NCI-H2081 treated with DMSO at 0.1 percent for 48 hours (cell line): ENCODE measurements at places on chromosomes 6 and 20.
A peak's percentile ranks its signal among the peaks of the same experiment; 100 is the strongest.

GRCh38 chr20:16714751-16715150, 15.1 kb upstream of the SNRPB2 start:
- no peak for DNase-seq

DNA sequence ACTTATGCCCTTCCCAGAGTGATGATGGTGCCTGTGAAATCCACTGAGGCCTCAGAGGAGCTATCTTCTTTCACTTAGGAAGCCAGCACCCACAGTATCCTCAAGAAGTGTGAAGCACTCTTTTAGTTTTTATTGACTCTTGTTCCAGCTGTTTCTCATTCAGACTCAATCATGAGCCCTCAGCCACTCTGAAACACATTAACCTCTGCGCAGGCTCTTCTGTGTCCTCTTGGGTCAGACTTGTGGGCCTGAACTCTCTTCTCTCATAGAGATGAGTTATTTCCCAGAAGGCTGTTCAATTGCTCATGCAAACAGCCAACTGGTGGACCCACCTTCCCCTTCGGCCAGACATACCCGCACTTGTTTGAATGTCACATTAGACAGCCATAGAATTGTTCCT, 27.8 kb upstream of the PREP start:
- DNase-seq, result no peak

GRCh38 chr20:6829510-6830116, 62.1 kb downstream of the BMP2 start:
- DNase-seq, result no peak

DNA sequence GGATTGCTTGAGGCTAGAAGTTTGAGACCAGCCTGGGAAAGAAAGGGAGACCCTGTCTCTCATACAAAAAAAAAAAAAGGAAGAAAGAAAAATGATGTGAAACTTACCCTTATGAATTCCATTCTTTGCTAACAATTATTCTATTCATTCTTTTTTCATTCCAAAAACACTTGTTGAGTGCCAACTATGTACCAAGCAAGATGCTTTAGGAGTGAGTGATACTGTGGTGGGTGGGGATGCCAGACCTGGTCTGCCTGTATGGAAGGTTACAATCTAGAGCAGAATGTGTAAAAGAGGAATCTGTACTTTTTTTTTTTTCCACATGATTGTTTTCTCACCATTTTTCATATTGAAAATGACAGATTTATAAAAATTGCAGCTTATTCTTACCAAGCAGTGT, 73.8 kb upstream of the TULP1 start:
- no peak for DNase-seq

GRCh38 chr20:31675828-31676608, 38.3 kb downstream of the COX4I2 start:
- no peak for DNase-seq

GRCh38 chr20:58523971-58524315, 8.7 kb upstream of the APCDD1L start:
- DNase-seq, result no peak

DNA sequence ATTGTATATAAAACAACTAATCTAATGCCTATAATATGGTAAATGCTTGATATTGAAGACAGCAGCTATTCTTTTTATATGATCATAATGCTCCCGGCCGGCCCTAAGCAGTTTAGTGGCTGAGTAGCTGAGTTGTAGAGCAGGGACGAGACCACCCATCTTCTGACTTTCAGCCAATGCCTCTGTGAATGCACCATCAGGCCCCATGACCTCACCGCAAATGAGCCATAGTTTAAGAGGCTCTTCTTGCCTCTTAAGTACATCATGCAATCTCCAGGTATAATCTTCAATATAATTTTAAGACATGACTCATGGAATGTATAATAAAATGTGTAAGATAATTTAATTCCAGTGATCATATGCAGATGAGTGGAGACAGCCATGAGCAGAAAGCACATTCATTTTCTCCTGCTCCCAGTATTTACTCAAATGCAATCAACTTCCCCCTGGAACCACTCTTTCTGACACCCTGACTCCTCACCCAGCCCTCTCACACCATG, 78.9 kb upstream of the SNX9 start:
- DNase-seq, result no peak

GRCh38 chr6:144265390-144265789, 19.7 kb upstream of the UTRN start:
- no peak for DNase-seq

DNA sequence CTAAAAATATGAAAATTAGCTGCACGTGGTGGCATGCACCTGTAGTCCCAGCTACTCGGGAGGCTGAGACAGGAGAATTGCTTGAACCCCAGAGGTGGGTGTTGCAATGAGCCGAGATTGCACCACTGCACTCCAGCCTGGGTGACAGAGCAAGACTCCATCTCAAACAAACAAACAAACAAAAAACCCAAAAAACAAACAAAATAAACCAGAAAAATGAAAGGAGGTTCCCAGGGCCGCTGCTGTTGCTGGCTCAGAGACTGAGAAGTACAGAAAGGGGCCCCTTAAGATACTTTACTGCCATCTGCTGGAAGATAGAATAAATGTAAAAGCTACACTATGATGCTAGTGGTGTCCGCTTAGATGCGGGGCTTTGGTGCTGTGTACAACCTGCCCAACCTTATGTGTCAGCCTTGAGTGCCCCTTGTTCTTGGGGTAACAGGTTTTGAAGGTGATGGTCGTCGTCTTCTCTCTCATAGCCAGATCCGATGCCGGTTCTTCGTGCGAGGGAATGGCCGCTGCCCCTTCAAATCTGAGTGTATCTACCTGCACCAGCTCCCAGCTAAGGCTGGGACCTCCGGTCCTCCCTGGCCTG, 2.8 kb upstream of the FANCE start:
- DNase-seq, result peak; percentile 37

DNA sequence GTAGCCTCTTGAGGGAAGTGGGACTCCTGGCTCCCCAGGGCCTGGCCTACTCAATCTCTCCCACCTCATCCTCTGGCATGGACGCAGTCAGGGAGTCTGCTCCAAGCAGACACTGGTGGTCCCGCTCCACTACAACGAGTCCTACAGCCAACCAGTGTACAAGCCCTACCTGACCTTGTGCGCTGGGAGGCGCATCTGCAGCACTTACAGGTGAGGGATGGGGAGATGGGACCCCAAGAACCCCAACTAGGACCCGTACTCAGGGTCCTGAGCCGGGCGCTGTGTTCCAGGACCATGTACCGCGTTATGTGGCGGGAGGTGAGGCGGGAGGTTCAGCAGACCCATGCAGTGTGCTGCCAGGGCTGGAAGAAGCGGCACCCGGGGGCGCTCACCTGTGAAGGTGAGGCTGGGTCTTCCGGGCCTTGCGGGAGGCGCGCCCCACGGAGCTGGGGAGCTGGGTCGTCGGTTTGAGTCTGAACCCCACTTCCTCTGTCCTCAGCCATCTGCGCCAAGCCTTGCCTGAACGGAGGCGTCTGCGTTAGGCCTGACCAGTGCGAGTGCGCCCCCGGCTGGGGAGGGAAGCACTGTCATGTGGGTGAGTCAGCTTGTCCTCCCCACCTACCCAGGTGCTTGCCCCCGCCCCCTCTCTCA, 2.1 kb downstream of the EGFL8 start:
- no peak for DNase-seq

DNA sequence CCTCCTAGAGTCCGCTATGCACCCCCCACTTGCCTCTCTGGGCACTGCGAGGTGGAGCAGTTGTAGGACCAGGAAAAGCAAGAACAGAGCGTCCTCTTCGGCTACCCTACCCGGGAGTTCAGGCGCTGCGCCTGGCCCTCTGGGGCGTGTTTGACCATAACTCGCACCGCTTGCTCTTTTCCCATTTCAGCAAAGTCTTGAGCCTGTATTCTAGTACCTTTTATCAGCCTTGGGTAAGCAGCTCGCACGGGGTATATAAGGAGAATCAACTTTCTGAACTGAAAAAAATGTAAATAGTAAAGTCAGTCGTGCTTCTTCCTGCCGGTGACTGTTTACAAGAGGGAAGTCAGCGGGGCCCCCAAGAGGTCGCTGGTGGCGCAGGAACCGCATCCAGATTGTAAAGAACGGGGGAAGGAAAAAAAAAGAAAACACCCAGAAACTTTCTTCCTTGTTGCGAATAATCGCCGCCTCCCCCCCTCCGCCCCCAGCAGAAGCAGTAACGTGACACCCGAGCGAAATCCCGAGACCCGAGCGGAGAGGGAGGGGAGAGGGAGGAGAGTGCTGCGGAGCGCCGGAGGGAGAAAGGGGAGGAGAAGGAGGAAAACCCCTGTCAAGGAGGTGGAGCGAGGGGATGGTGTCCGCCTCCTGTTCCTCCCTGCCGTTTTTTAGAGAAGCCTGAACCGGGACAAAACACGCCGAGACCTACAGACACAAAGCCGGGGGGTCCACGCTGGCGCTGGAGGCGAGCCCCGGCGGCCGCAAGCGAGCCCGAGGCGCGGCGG, at the start of gene UST:
UST (plus strand) TSS at position 668 of the 782 bp plus-strand sequence. CDS start 401 bp downstream, outside the sequence.
- DNase-seq, result no peak

DNA sequence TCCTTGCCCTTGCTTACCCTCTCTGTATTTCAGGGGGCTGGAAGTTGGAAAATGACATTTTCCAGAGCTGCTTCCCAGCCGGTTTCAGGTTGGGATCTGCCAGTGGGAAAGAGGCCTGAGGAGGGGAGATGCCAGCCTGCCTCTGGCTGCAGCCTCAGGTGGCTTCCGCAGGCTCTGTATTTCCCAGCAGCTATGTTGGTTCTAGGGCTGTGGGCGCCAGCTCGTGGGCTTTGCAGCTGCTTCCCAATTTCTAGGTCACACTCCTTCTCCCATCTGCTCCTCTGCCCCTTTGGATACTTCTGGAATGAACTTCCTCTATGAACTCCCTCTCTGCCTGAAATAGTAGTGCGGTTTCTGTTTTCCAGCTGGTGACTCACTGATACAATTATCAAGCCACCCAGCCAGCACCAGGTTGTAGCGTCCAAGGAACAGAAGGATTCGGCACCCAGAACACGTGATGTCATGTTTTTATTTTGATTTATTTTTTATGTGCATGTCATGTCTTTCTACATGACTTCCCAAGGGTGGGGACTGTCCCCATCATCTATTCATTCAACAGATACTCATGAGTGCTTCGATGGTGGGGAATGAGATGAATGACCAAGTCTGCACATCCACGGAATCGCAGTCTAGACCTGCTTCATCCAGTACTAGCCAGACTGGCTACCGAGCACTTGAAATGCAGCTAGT, 38.0 kb downstream of the TGM2 start:
- no peak for DNase-seq

- DNase-seq, result no peak
Measured at GRCh38 chr6:168007592-168008338, 10.3 kb downstream of the KIF25 start.

DNA sequence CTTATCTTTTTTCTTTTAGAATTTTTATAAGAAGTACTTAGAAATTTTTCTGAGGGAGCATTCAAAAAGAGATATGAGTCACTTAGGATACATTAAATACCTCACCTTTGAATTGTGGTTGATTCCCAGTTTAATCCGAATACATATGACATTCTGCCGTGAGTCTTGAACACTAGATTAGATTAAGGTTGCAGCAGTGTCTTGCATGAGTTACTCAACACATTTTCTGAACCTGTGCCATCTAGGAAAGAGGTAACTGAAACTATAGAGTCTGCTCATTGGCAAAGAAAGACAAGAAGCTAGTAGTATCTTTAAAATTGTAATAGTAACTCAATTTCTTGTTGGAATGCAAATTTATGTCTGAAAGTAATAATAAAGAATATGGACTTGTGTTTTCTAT, 14.9 kb downstream of the PEX3 start:
- DNase-seq, result no peak

DNA sequence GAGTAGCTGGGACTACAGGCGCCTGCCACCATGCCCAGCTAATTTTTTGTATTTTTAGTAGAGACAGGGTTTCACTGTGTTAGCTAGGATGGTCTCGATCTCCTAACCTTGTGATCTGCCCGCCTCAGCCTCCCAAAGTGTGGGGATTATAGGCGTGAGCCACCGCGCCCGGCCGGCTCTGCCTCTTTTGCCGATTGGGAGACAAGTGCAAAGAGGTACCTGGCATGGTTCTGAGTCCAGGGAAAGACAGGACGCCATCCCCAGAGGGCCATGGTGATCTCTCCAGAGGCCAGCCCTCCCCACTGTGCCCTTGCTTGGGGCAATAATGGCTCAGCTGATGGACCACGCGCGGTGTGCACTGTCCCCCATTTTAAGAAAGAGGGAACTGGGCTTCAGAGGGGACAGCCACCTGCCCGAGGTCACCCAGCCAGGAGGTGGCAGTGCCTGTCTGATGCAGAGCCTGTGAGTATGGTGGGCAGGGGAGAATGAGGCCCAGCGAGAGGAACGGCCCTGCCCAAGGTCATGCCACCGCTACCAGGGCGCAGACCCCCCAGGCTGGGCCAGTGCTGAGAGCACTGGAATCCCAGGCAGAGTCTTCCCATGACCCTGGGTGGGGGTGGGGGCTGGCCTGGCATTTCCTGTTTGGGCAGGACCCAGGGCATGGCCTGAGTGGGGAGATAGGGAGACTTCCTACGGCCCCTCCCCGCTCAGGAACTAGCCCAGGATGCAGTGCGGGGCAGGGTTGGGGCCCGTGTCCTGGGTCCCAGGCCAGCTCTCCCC, 61.0 kb downstream of the SNAI1 start:
- no peak for DNase-seq

- no peak for DNase-seq
Measured at GRCh38 chr6:39407446-39407993, 85.0 kb upstream of the KCNK16 start.

DNA sequence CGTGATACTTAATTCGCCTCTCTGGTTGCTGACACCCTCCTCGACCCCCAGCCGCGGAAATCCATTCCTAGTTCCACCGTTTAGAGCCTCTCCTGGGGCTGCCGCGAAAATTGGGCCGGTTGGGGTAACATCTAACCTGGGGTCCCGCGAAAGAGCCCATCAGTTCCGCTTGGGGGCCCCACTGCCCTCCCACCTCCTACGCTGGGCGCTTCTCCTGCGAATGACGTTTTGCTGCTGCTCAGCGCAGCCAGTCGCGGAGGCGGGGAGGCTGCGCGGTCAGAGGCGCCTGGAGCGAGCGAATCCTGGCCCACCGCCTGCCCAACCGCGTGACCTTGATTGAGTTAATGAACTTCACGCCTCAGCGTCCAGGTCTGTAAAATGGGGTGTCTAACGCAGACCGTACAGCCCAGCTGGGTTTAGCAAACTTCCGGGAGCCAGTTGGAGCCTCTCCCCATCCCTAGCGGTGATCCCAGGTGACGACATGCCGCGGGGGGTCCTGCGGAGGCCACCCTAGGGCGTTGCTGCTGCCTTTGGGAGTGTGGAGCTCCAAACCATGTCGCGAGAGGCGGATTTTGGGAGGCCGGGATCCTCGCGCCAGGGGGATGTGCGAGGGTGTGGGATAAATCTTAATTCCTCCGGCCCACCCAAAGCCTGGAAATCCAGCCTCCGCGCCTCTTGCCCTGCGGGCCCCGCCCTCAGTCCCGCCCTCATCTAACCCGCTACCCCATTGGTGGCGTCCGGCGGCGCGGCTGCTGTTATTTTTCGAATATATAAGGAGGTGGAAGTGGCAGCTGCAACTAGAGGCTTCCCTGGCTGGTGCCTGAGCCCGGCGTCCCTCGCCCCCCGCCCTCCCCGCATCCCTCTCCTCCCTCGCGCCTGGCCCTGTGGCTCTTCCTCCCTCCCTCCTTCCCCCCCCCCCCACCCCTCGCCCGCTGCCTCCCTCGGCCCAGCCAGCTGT, at the start of gene CDC25B:
CDC25B (plus strand) TSS at position 800 of the 958 bp plus-strand sequence. CDS start 222 bp downstream, outside the sequence.
- DNase-seq, result peak; percentile 75

DNA sequence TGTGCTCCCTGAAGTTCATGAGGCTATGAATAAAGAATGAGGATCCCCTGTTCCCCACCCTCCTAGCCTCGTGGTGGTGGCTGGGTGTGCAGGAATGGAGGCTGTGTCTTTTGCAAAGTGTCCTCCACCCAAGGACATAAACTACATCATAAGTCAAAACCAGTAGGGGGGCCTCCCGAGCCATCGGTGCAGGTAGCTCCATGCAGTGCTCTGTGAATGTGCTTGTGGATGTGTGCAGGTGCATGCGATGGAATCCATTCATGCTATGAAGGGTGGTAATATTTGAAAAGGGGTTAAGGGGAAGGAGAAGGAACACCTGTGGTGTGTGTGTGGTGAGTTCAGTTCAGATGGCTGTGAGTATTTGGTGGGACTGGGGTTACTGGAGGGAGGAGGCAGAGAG, 197.3 kb downstream of the NRN1 start:
- DNase-seq, result no peak
